ENCODE measurements at places on chromosomes 5 and 9.

GRCh38 chr9:23826120-23826629 is at the start of gene ELAVL2:
Gene ELAVL2, minus strand, starts transcription at chr9:23826240. Its CDS starts 64,006 bp downstream, at chr9:23762234.
- peak; percentile 93 for DNase-seq
- peaks cover 3% of the 10 kb centered on the region for H3K4me1 ChIP-seq
- H3K27ac ChIP-seq, result no peak within 1 kb of the TSS

DNA sequence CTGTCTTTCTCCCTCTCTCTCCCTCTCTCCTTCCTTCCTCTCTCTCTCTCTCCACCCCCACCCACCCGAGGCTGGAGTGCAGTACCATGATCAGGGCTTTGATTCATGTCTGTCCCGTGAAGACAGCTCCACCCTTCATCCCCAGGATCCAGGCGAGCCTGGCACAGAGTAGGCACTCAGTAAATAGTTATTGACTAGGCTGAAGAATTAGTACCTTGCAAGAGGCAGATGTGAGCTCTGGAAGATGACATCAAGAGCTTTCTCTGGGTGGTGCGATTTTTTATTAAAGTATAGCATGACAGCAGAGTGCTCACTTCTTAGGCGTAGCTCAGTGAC is 24.0 kb upstream of the WDR38 start:
- no peak overlapping the region for H3K4me3 ChIP-seq
- H3K36me3 ChIP-seq, result no peaks in the 10 kb centered on the region
- no peaks in the 10 kb centered on the region for H3K27me3 ChIP-seq
- H3K27ac ChIP-seq, result no peak overlapping the region
- no peaks in the 10 kb centered on the region for H3K4me1 ChIP-seq

DNA sequence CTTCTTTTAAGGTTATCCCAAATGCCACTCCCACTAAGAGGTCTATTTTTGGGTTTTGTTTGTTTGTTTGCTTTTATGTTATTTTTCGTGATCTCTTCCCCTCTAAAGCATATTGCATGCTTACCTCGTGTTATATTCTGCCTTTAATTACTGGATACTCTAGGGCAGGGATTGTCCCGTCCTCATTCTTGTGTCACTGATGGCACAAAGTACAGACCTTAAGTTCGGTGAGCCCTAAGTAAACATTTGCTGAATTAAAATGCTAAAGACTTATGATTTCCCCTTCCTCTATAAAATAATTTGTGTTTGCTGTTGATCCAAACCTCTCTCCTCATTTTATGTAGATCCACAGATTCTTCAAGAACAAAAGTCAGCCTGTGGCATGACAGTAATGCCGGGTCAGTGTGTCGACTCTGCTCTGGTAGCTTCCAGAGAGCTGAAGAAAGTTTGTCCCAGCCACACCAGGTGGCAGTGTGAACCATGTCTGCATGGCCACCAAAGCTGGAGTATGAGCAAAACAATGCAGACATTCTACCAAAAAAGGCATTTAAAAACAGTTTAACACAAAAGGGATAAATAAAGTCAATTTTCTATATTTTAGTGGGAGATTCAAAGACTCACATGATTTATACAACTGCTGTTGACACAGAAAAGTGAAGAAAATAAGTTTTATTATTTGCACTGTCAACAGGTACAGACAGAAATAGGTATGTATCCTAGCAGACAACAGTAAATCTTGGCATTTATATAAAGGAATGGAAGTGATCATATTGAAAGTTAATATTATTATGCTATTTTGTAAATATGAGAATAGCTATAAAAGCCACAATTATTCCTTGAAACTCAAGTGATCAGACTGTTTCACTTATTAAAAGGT is 17.9 kb upstream of the POC5 start:
- H3K27ac ChIP-seq, result no peak overlapping the region
- peak; percentile 62 for DNase-seq
- no peaks in the 10 kb centered on the region for H3K36me3 ChIP-seq
- no peaks in the 10 kb centered on the region for H3K27me3 ChIP-seq
- no peaks in the 10 kb centered on the region for H3K4me1 ChIP-seq

GRCh38 chr9:129919841-129920240 is 84.6 kb downstream of the USP20 start:
- H3K4me3 ChIP-seq, result no peak overlapping the region
- no peaks in the 10 kb centered on the region for H3K4me1 ChIP-seq
- H3K27ac ChIP-seq, result no peak overlapping the region
- H3K36me3 ChIP-seq, result no peaks in the 10 kb centered on the region
- no peaks in the 10 kb centered on the region for H3K27me3 ChIP-seq
- DNase-seq, result no peak

- no peaks in the 10 kb centered on the region for H3K36me3 ChIP-seq
- H3K27ac ChIP-seq, result no peak overlapping the region
- H3K4me1 ChIP-seq, result no peaks in the 10 kb centered on the region
- DNase-seq, result peak; percentile 53
These were observed 1059.1 kb upstream of the DMAC1 start for GRCh38 chr9:8858596-8859161.

GRCh38 chr5:127097278-127097677 is 24.0 kb upstream of the C5orf63 start:
- H3K27me3 ChIP-seq, result no peaks in the 10 kb centered on the region
- DNase-seq, result no peak
- no peaks in the 10 kb centered on the region for H3K4me1 ChIP-seq
- no peaks in the 10 kb centered on the region for H3K36me3 ChIP-seq
- no peak overlapping the region for H3K27ac ChIP-seq

DNA sequence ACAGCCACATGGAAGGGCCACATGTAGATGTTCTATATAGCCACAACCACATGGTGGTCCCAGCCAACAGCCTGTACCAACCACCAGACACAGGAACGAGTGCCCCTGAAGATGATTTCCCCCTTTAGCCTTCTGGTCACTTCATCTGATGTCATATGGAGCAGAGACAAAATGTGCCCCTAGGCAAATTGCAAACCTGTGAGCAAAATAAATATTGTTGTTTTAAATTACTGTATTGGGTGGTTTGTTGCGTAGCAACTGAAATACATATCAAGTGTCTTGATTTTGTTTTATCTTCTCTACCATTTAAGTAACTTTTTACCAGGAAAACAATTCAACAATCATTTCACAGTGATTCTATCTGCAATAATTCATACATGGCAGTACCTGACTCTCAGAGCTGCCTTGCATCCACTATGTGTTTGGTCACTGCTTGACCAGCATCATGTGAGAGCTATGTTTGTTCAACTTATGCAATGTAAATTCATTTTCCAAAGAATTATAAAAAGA is 142.5 kb upstream of the VLDLR start:
- no peak overlapping the region for H3K4me3 ChIP-seq
- no peak for DNase-seq
- no peaks in the 10 kb centered on the region for H3K36me3 ChIP-seq
- H3K27me3 ChIP-seq, result no peaks in the 10 kb centered on the region

DNA sequence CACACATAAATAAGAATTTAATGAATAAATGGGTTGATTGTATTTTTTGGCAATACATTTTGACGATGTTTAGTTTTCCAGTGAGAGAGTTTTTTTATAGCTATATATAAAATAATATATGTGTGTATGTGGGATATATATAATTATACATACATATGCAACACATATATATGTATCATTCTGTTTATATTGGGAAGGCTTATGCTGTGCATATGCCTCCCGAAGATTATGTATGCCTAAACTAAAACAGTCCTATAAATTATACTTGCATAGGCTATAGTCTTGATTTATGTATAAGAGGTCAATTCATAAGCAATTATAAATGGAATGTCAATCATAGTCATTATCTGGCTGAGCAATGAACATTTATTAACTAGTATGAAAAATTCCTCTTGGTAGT is 151.3 kb upstream of the HMHB1 start:
- no peak overlapping the region for H3K4me3 ChIP-seq
- no peaks in the 10 kb centered on the region for H3K36me3 ChIP-seq
- H3K27me3 ChIP-seq, result no peaks in the 10 kb centered on the region
- no peak for DNase-seq
- H3K27ac ChIP-seq, result no peak overlapping the region

- no peaks in the 10 kb centered on the region for H3K27me3 ChIP-seq
- H3K4me1 ChIP-seq, result no peaks in the 10 kb centered on the region
- no peak overlapping the region for H3K4me3 ChIP-seq
- DNase-seq, result no peak
These were observed 149.0 kb downstream of the INSYN2B start for GRCh38 chr5:169831331-169831730.

DNA sequence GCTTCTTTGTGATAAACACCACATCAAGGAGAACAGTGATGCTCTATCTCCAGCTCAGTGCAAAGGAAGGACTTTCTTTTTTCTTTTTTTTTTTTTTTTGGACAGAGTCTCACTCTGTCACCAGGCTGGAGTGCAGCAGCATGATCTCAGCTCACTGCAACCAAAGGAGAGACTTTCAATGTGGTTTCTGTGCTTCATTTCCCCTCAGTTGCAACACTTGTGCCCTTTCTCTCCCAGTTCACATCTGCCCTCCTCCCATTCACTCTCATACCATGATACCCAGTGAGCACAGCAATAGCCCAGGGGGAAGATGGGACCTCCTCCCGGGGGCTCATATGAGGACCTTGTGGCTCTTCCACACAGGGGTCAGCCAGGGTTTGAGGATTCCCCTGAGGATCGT is 110.0 kb downstream of the MTRR start:
- no peak overlapping the region for H3K4me3 ChIP-seq
- no peak for DNase-seq
- no peaks in the 10 kb centered on the region for H3K27me3 ChIP-seq
- no peaks in the 10 kb centered on the region for H3K4me1 ChIP-seq
- H3K27ac ChIP-seq, result no peak overlapping the region

DNA sequence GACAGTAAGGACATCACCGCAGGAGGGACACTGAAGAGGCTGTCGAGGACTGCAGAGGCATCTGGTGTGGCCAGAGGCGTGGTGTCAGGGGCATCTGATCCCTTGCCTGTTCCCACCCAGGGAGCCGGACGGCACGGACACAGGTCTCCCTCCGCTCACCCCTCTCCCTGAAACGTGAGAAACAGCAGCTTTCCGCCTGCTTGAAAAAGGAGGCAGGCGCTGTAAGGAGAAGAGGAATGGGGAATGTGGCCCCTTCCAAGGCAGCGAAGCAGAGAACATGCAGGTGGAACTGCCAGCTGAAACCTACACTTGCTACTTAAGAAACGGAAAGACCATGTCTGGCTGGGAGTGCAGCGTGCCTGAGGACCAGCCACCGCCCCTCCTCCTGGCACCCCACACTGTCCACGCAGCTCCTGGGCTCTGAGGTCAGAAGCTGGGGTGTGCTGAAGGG is 176.2 kb downstream of the GAPVD1 start:
- no peak for DNase-seq
- H3K27ac ChIP-seq, result no peak overlapping the region
- no peaks in the 10 kb centered on the region for H3K27me3 ChIP-seq
- peaks cover 14% of the 10 kb centered on the region for H3K36me3 ChIP-seq
- H3K4me1 ChIP-seq, result no peaks in the 10 kb centered on the region
- no peak overlapping the region for H3K4me3 ChIP-seq

DNA sequence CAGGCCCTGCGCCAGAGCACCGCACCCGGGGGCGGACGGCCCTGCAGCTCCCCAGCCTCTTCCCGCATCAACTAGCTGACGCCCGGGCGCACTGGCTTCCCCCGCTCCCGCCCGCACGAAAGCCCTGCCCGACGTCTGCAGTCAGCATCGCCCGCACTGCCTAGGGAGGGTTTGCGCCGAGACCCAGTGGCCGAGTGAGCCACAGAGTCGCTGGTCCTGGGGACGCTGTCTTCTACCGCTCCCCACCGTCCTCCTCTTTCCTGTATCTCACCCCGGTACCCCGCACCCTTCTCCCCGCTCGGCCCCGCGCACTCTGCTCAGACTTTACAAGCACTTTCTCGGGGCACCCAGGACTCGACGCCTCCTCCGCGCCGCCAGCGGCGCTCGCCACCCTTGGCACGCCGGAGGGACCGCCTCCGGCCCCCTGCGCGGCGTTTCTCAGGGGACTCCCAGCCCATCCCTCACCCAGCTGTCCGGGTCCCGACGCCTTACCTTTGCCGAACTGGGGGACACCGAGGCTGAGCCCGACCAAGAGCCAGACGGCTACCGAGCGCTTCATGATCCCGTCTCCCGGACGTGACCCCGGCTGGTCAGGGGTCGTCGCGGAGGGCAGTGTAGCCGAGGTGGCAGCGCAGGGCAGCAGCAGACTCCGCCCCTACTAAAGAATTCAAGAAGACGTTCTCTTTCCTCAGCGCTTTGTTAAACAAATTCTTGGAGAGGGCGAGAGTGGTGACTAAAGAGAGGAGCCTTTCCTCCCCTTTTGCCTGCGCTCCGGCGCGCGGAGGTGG is 670 bp downstream of the EDIL3 start:
- DNase-seq, result peak; percentile 72
- no peak overlapping the region for H3K27ac ChIP-seq
- H3K27me3 ChIP-seq, result no peaks in the 10 kb centered on the region

GRCh38 chr5:142915813-142916424 is 145.7 kb downstream of the ARHGAP26 start:
- H3K27ac ChIP-seq, result no peak overlapping the region
- DNase-seq, result peak; percentile 43
- no peak overlapping the region for H3K4me3 ChIP-seq
- no peaks in the 10 kb centered on the region for H3K36me3 ChIP-seq

DNA sequence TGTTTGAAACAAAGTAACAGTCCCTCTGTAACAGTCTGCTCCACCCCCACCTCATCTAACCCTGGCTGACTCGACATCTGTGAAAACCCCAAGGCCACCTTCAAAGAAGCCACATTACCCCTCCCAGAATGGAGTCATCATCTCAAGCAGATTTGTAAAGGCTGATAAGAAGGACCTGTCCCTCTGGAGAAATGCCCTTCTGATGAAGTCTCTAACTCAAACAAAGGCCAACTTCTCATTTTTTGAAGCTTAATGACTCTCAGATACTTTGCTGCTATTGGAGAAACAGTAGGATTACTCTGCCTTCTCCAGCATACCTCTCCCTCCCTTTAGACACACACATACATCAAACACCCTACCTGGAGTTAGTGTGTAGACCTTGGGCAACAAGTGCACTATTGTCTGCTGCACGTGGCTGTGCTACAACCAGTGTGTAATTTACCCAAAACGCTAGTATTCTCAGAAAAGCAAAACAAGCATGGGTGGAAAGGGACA is 5.3 kb upstream of the SUSD1 start:
- no peaks in the 10 kb centered on the region for H3K4me1 ChIP-seq
- no peak overlapping the region for H3K4me3 ChIP-seq
- no peaks in the 10 kb centered on the region for H3K27me3 ChIP-seq

DNA sequence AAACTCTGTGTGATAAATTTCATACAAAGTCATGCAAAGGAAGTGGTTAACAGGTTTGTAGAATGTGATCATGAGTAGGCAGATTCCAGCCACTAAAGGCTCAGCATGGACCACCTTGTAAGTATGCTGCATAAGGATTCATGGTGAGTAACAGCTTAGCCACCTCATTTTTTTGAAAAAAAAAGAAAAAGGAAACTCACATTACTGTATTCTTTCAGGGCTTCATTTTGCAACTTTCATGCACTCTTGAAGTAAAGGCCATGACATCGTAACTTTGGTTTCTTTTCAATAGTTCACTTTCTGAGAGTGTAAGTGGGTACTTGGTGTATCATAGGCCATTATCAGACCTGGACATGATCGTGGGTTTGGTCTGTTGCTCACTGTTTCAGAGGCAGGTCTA is 175.1 kb downstream of the PCSK1 start:
- no peaks in the 10 kb centered on the region for H3K36me3 ChIP-seq
- no peaks in the 10 kb centered on the region for H3K27me3 ChIP-seq
- DNase-seq, result no peak

- no peak overlapping the region for H3K27ac ChIP-seq
- no peaks in the 10 kb centered on the region for H3K36me3 ChIP-seq
- no peaks in the 10 kb centered on the region for H3K27me3 ChIP-seq
- peaks cover 8% of the 10 kb centered on the region for H3K4me1 ChIP-seq
- H3K4me3 ChIP-seq, result no peak overlapping the region
These were observed 274.3 kb downstream of the AOPEP start for GRCh38 chr9:95000821-95001220.

- no peaks in the 10 kb centered on the region for H3K27me3 ChIP-seq
- peaks cover 30% of the 10 kb centered on the region for H3K4me1 ChIP-seq
- DNase-seq, result no peak
- no peak overlapping the region for H3K27ac ChIP-seq
- H3K4me3 ChIP-seq, result no peak overlapping the region
These were observed 30.9 kb downstream of the CEMIP2 start for GRCh38 chr9:71737455-71737854.

Data from pancreas (tissue), 10 donors.